ENCODE measurements at places on chromosomes 6 and 20. TPM values are rescaled to one million over a fixed set of nuclear protein-coding genes. Genes with fewer than 3 reads are reported as not detected.

DNA sequence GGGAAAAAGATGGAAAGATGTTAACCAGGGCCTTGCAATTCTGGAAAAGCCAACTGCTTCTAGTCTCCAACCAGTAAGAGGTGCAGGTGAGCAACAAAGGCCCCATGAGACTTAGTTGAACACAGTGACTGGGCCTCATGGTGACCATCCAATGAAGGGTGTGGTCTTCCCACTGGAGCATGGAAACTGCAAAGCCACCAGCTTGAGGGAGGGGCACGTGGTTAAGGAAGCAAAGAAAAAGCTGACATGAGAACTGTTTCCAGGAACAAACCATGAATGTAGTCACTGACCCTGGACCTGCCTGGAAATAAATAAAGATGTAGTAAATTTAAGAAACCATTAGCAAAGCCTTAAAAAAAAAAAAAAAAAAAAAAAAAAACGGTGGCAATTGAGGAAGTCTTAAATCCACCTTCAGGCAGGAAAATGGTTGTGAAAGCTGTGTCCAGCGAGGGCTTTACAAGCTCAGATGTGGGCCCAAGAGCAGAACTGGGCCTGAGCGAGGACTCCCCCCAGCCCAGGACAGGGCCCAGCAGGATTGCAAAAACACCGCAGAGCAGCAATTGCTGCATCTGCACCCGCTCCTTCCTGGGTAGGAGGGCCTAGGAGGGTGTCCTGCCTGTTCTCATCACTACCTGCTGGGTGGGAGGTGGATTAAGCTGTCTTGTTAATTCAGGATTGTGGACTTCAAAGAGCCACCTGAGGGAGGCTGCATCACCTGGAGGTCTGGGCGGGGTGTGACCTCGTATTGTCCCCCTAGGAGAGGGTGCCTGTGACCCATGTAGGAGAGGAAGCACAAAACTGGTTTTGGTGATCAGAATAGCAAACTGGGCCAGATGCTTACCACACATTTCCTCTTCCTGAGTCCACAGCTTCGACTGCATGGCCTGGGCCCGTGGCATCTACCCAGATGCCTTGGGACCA lies 10.3 kb downstream of the GFRA4 start:
- H3K4me1 ChIP-seq = no peaks in the 10 kb centered on the region
- H3K27me3 ChIP-seq = no peaks in the 10 kb centered on the region
- no peak overlapping the region for H3K4me3 ChIP-seq

GRCh38 chr6:1337791-1338190 lies 25.9 kb downstream of the FOXQ1 start:
- H3K36me3 ChIP-seq = no peaks in the 10 kb centered on the region
- H3K27ac ChIP-seq = no peak overlapping the region
- no peak for DNase-seq
- peaks cover 10% of the 10 kb centered on the region for H3K4me1 ChIP-seq

GRCh38 chr20:4217349-4217841 lies 202.0 kb upstream of the RNF24 start:
- peaks cover 13% of the 10 kb centered on the region for H3K27me3 ChIP-seq
- no peak overlapping the region for H3K27ac ChIP-seq
- H3K4me3 ChIP-seq = no peak overlapping the region
- H3K36me3 ChIP-seq = no peaks in the 10 kb centered on the region
- DNase-seq = peak; percentile 78

GRCh38 chr20:32819992-32820697 lies 391 bp downstream of the MAPRE1 start:
- peaks cover 33% of the 10 kb centered on the region for H3K4me1 ChIP-seq
- peak overlapping the region; percentile 93 for H3K27ac ChIP-seq
- H3K4me3 ChIP-seq = peak overlapping the region; percentile 90
- no peak for DNase-seq
- no peaks in the 10 kb centered on the region for H3K27me3 ChIP-seq

DNA sequence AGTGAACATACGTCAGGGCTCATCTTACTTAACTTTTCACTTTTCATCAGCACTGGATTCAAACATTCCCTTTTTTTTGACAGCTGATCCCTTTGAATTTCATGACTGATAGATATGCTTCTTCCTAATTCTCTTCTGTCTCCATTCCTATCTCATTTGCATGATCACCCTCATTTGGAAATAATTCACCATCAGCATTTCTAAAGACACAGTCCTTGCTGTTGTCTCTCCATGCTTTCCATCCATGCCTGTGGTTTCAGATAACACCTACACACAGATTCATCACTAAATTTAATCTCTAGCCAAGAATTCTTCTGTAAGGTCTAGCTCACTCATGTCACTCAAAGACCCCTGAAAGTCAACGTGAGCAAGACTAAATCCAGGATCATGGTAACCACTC lies 228.4 kb upstream of the BTBD3 start:
- H3K4me1 ChIP-seq = no peaks in the 10 kb centered on the region
- no peak for DNase-seq

GRCh38 chr20:46199198-46199597 lies 81.1 kb downstream of the CD40 start:
- no peak overlapping the region for H3K27ac ChIP-seq
- no peaks in the 10 kb centered on the region for H3K4me1 ChIP-seq
- H3K4me3 ChIP-seq = no peak overlapping the region
- H3K36me3 ChIP-seq = no peaks in the 10 kb centered on the region
- H3K27me3 ChIP-seq = peaks cover 74% of the 10 kb centered on the region

- peaks cover 6% of the 10 kb centered on the region for H3K4me1 ChIP-seq
- no peaks in the 10 kb centered on the region for H3K36me3 ChIP-seq
- H3K27me3 ChIP-seq = no peaks in the 10 kb centered on the region
- DNase-seq = no peak
Measured at GRCh38 chr6:83378621-83379388, 52.0 kb downstream of the ME1 start.

GRCh38 chr6:28729501-28730402 lies 194.0 kb downstream of the TRIM27 start:
- peak overlapping the region; percentile 45 for H3K4me3 ChIP-seq
- peaks cover 97% of the 10 kb centered on the region for H3K27me3 ChIP-seq
- H3K4me1 ChIP-seq = no peaks in the 10 kb centered on the region
- DNase-seq = no peak
- no peak overlapping the region for H3K27ac ChIP-seq

DNA sequence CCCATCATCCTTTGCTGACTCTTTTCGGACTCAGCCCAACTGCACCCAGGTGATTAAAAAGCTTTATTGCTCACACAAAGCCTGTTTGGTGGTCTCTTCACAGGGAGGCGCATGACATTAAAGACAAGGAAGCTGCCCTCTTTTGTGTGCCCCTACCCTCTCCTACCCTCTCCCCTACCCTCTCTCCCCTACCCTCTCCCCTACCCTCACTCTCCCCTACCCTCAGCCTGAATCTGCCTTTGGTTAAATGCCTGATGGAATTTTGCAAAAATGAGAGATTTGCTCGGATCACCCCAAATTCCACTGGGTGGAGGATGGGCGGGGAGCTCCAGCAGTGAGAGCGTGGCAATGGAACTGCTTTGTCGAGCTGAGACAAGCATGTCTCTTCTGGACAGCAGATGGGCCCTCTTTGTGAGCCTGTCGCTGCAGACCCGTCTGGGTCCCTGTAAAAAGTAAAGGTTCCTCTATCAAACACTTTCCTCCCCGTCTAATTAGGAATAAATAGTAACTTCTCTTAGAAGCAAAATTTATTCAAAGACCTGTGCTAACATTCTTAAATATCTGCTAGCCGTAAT lies 76.4 kb upstream of the MLN start:
- H3K4me1 ChIP-seq = peaks cover 11% of the 10 kb centered on the region
- H3K27ac ChIP-seq = no peak overlapping the region
- H3K4me3 ChIP-seq = no peak overlapping the region
- no peaks in the 10 kb centered on the region for H3K27me3 ChIP-seq
- DNase-seq = no peak

SLC17A1 gene
- not detected for total RNA-seq

- peaks cover 7% of the 10 kb centered on the region for H3K4me1 ChIP-seq
- no peak for DNase-seq
- H3K36me3 ChIP-seq = no peaks in the 10 kb centered on the region
- H3K27ac ChIP-seq = no peak overlapping the region
- H3K4me3 ChIP-seq = no peak overlapping the region
- peaks cover 40% of the 10 kb centered on the region for H3K27me3 ChIP-seq
Measured at GRCh38 chr6:48067148-48067712, 43.8 kb downstream of the PTCHD4 start.

DNA sequence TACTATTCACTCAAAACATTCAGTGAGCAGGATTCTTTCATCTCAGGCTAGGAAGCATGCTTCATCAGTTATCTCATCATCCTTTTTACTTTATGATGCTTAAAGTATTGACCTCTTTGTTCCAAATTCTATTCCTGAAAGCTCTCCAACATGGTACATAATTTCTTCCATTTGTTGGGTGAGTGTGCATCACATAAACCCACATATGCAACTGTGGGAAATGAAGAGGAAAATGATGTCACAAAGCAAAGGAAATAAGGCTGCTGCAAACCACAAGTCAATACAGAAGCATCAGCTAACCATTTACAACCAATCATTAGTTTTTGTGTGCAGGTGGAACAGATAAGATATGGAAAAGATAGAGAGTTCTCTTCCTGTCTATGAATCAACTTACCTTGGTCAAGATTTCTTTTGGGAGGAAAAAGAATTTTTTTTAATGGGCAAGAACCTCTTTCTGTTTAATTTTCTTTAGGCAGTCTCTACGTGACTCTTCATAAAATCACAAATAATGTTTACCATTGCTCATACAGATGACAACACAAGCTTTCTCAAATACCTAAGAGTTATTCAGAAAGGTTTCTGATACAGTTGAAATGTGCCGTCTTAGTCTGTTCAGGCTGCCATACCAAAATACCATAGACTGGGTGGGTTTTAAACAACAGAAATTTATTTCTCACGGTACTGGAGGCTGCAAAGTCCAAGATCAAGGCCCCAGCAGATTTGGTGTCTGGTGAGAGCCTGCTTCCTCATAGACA lies 259.9 kb downstream of the ADGRG6 start:
- H3K4me1 ChIP-seq = no peaks in the 10 kb centered on the region
- H3K4me3 ChIP-seq = no peak overlapping the region
- H3K27me3 ChIP-seq = no peaks in the 10 kb centered on the region
- H3K36me3 ChIP-seq = no peaks in the 10 kb centered on the region
- no peak overlapping the region for H3K27ac ChIP-seq

DNA sequence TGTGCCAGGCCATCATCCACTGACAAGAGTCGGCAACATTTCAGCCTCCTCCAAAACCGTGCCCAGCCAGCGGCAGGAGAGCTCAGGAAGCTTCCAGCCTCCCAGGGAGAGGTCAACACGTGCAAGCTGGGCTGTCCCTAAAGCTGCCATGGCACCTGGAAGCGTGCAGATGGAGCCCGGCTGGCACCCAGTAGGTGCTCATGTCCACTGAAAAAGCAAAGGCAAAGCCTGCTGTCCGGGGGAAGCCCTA lies 14.4 kb upstream of the TLDC2 start:
- peak overlapping the region; percentile 95 for H3K27ac ChIP-seq
- H3K27me3 ChIP-seq = no peaks in the 10 kb centered on the region
- H3K36me3 ChIP-seq = no peaks in the 10 kb centered on the region
- no peak for DNase-seq

DNA sequence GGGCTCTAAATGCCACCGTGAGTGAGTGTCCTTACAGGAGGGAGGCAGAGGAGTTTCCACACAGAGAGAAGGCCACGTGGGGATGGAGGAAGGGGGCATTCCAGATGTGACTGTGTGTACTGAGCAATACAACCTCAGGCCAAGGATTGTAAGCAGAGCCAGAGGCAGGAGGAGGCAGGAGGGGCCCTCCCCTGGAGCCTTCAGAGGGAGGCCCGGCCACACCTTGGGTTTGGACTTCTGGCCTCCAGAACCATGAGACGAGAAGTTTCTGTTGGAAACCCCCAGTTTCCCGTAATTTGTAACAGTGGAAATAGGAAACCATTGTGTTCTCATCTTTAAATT lies 9.3 kb upstream of the KIF25 start:
- H3K27ac ChIP-seq = no peak overlapping the region
- no peaks in the 10 kb centered on the region for H3K36me3 ChIP-seq
- H3K4me1 ChIP-seq = no peaks in the 10 kb centered on the region
- H3K4me3 ChIP-seq = no peak overlapping the region
- no peaks in the 10 kb centered on the region for H3K27me3 ChIP-seq
- no peak for DNase-seq

MUCL3 gene
- 0.16 TPM for total RNA-seq

HCK gene
- total RNA-seq = 12.6 TPM

DNA sequence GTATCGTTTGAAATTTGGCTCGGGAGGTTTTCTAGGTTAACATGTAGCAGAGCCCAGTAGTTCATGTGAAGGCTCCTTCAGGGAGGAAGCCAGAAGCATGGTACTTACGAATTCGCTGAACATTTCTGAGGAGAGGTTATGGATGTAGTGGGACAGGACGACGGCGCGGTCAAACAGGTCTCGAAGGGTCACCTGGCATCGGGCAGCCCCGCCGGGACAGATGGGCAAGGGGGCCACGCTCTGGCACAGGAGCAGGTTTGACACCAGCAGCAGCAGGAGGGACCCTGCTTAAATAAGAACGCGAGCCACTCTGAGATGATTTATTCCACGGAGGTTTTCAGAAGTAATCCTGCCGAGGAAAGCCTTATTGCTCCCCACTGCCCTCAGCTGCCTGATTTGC lies 2.5 kb downstream of the PRL start:
- no peaks in the 10 kb centered on the region for H3K4me1 ChIP-seq
- H3K36me3 ChIP-seq = no peaks in the 10 kb centered on the region
- no peak for DNase-seq

- no peaks in the 10 kb centered on the region for H3K27me3 ChIP-seq
- peak overlapping the region; percentile 65 for H3K27ac ChIP-seq
- no peak for DNase-seq
- no peak overlapping the region for H3K4me3 ChIP-seq
Measured at GRCh38 chr20:47345214-47345613, 11.3 kb downstream of the ZMYND8 start.

JARID2 gene
- 9.4 TPM for total RNA-seq

GRCh38 chr6:150347845-150348244 lies 21.0 kb upstream of the IYD start:
- no peak overlapping the region for H3K27ac ChIP-seq
- H3K4me3 ChIP-seq = no peak overlapping the region
- no peak for DNase-seq
- H3K36me3 ChIP-seq = no peaks in the 10 kb centered on the region

DNA sequence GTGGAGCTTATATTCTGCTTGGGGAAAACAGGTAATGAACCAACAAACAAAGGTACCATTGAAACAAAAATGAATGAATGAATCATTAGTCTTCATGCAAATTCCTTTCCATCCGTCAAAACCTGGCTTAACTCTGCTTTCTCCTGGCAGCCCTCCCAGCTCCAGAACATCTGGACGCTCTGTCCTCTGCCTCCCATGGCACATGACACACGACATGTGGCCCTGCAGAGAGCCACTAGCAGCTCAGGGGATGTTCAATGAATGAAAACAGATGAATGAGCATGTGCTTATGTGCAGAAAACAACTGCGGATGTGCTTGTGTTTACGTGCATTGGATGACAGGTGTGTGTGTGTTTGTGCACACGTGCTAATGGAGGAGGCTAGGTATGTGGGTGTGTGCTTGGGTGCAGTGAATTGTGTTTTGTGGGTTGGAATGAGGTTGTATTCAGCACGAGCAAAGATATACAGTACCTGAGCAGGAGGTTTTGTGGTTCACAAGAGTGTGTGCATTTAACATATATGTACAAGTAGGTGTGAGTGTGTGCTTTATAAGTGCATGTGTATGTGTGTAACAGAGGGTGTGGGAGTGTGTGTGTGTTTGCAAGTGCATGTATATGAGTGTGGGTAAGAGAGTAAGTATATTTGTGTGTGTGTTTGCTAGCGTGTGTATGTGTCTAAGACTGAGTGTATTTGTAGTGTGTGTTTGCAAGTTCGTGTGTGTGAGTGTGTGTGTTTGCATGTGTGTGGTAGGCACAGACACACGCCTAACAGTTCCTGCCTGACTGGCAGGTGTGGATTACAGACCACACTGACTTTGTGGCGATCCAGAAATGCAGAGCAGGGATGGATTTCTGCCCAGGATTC lies 374.1 kb upstream of the SULF2 start:
- DNase-seq = no peak
- no peak overlapping the region for H3K4me3 ChIP-seq
- H3K4me1 ChIP-seq = no peaks in the 10 kb centered on the region
- H3K27ac ChIP-seq = no peak overlapping the region
- no peaks in the 10 kb centered on the region for H3K27me3 ChIP-seq
